Activated T-cell treated with anti-CD3 and anti-CD28 coated beads, Interleukin-2, amount 50 U/mL, for 72 hours (primary cell): ENCODE measurements at places on chromosomes 6 and 20.

GRCh38 chr20:10520528-10520927, 85.4 kb downstream of the SLX4IP start:
- DNase-seq, result no peak

GRCh38 chr6:96075826-96076225, 60.1 kb downstream of the FUT9 start:
- DNase-seq, result no peak

GRCh38 chr6:168663041-168663440, 222.1 kb downstream of the SMOC2 start:
- no peak for DNase-seq

DNA sequence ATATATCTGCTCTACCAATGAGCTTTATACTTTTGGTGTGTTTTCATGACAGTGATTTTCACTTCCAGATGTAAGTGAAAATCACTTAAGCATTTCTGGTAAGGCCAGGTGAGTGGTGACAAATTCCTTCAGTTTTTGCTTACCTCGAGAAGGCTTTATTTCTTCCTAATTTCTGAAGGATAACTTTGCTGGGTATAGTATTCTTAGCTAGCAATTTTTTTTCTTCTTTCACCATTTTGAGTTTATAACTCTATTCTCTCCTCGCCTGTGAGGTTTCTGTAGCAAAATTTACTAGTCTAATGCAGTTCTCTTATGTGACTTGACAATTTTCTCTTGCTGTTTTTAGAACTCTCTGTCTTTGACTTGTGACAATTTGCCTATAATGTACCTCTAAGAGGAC, 7.1 kb downstream of the FHL5 start:
- no peak for DNase-seq

DNA sequence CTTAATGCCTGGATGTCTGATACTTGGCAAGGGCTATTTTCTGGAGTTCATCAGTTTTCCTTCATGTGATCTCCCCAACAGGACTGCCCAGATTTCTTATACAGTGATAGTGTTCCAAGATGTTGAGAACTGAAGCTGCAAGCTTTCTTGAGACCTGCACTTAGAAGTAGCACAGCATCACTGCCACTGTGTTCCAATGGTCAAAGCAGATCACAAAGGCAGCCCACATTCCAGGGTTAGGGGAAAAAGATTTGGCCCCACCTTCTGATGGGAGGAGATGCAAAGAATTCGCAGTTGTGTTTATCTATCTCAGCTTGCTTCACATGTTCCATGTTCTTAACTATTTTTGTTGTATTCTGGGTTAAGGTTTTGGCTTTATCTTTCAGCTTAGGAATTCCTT, 78.2 kb downstream of the GPX5 start:
- no peak for DNase-seq

- no peak for DNase-seq
Observed at GRCh38 chr6:19380293-19380692, 456.9 kb upstream of the ID4 start.

DNA sequence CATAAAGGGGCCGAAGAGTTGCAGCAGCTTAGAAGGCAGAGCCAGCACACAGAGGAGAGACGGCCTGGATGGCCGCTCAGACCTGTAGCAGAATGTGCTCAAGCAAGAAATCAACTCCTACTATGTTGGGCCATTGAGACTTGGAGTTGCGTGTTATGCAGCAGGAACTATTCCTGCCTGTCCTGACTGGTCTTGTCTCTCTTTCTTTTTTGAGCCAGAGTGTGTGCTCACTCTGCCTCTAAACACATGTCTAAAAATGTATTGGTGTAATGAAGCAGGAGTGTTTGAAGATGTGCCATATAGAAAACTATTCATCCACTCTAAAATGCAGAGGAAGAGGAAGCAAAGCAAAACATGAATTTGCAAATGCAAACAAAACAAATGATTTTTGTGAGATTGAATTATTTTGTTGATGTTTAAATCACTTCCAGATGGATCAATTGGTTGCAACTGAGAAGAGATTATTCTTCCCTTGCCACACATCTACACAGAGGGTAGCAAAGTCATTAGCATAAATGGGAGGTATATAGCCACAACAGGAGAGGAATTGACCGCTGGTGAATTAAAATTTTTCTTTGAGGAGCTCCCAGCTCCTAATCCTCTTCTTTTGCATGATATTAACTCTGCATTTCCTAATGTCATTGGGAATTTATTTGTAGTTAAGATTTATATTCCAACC, 20.4 kb upstream of the SYNJ2 start:
- no peak for DNase-seq

- no peak for DNase-seq
Observed at GRCh38 chr20:18734525-18735189, 78.9 kb upstream of the SCP2D1 start.
